ENCODE measurements at places on chromosomes 12 and 14.

DNA sequence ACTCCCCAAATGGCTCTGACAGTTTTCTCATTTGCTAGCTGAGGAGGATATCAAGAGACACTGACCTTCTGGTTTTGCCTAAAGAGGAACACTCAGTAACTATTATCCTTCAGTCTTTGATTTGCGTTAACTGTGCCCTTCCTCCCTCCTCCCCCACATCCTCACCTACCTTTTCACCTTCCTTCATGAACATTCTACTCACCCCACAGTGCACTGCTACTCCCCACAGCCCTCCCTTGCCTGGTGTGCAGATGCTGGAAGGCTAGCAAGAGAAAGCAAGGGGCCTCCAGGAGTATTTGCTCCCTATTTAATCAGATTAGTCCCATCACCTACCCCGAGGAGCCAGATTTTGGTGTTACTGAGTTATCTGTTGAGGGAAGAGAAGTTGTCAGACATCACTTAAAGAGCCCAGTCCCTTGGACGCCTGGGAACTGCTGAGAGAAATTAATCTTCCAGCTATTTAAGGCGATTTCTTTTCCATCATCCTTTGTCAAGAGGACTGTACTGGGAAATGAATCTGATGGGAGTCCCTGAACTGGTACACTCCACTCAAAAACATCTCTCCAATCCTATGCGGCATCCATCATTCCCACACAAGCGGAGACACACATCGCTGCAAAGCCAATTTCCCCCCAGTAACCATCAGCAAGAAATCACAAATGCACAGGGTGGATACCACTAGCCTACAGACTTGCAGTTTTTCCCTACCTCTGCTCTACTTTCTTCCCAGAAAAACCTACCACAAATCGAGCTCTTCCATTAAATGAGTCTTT lies 11.5 kb downstream of the PSMB5 start:
- no peak for DNase-seq

DNA sequence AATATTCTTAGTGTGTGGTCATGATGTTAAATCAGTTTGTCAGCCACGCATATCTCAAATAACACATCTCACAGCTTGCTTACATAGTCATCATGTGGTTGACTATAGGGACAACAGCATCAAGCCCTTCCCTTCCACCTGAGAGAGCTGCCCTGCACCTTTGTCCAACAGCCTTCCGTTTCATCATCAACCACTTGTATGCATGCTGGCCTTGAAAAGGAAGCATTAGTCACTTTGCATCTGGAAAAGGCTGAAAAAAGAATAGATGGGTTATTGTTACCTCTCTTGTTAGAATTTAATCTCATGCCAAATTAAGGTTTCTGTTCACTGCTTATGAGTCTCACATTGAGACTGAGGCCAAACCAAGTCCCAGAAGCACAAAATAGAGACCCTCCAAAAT lies 1586.5 kb upstream of the SEL1L start:
- no peak for DNase-seq

DNA sequence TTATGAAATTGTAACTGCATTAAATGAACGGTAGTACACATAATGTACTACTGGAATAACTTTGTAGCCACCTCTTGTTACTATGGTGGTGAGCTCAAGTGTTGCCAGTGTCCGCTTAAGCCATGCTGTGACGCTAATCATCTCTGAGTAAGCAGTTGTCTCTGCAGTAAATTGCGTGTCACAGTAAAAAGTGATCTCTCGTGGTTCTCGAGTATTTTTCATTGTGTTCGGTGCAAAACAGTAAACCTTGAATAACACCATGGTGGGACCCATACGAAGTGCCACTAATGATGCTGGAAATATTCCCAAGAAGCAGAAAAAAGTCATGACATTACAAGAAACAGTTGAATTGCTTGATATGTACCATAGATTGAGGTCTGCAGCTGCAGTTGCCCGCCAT lies 524.8 kb downstream of the SOX5 start:
- DNase-seq: no peak

DNA sequence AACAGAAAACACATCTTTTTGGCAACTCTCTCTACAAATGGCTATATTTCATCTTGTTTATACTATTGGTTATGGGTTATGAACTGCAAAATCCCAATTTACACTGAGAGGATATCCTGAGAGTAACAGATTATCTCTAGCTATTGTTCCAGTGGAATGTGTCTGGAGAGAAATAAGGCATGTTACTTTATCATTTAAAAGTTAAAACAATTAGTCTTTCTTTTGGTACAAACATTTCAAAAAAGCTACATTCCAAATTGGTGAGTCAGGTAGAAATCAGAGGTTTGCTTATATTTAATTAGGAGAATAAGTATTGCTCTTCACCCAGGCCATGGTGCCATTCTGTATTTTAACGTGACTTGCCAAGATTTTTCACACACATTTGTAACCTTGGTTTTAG lies 411.6 kb downstream of the CCER1 start:
- peak; percentile 56 for DNase-seq

DNA sequence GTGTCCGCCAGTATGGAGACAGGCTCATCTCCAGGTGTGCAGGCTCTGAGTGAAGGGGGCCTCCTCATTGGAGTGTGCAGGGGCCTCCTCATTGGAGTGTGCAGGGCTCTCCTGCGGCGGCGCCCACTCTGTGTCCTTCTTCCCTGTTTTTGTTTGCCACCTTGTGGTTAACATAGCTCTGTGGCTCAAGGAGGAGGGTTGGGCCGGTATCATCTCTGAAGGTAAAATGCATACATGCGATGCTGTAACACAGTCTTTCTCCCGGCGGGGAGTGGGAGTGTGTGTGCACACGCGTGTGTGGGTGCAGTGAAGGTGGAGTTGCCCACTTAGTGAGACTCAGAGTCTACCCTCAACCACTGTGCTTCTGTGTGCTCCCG lies 429.4 kb downstream of the ZFP36L1 start:
- no peak for DNase-seq

DNA sequence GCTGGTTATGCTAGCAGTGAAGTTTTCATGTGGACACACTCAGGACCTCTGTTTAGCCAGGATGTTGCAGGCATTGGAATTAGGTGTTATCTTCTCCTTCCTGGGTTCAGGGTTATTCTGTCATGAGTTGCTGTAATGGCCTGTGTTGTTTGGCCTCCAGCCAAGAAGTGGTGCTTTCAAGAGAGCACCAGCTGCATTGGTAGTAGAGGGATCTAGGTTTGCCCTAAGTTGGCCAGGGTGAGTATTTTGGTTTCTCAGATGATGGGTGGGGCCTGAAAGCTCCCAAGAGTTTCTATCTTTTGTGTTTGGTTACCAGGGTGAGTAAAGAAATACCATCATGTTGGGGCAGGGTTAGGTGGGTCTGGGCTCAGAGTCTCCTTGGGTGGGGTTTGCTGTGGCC lies 2.7 kb upstream of the GZMH start:
- DNase-seq: no peak

- DNase-seq: no peak
Measured at GRCh38 chr12:2208837-2209635, 156.2 kb downstream of the CACNA1C start.

GRCh38 chr12:20822925-20823324 lies 12.4 kb downstream of the SLCO1B3 start:
- no peak for DNase-seq

DNA sequence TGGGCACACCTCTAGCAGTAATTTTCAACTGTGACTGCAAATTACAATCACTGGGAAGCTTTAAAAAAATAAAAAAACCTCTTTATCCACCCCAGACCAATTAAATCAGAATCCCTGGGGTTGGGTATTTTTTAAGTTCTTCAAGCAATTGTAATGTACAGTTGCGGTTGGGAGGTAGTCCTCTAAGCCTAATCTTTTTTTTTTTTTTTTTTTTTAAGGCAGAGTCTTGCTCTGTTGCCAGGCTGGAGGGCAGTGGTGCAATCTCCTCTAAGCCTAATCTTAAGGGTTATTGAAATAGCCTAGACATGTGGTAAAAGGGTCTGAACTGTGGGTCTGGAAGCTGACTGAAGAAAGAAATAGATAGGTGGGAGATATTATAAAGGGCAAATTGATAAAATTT lies 230.5 kb downstream of the AKAP6 start:
- DNase-seq: peak; percentile 13

DNA sequence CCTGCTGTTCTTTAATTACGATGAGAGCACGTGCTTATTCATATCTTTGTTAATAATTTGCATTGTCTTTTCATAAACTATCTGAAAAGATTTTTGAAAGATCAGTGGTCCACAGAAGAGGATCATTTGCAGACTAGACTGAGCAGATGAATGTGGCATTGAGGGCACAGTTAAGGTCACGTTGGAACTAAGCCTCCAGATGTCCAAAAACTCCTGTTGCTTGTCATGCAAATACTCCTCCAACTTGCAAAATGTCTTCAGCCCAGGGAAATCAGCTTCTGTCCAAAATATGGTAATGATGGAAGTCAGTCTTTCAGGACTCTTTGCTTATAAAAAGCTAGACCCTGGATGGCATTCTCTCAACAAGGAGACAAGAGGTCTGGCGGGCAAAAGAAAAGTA lies 201.6 kb upstream of the TMEM260 start:
- no peak for DNase-seq

DNA sequence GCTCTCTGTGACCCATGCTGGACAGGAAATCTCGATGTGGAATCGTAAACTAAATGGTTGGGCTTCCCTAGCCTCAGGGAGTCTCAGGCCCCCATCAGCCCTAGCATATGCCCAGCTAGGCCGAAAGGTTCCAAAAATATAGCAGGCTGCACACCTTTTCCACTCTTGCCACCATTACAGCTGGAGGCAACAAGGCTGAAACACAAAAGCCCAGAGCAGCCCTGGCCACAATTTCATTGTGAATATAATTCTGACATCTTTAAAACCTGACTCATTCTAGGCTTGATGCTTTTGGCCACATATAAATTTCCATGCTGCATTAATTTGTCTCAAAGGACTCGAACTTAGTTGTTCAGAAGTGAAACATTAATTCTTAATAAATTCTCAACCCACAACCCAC lies 382.2 kb downstream of the GRIN2B start:
- no peak for DNase-seq

DNA sequence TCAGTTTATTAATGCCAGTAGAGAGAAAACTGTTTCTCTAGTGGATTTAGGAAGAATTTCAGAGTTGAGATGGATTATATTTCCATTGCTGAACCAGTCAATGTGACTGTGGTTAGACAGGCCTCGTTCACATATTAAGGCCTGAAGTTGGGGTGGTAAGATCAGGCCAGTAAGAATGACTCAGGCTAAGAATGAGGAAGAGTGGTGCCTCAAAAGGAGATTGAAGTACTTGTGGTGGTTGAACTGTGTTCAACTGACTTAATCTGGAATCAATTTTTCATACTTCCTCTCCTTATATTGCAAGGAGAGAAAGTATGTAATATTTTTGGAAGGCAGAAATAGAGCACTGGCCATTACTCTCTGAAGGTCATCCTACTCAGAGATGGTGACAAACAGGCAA lies 37.8 kb upstream of the ATF7IP start:
- DNase-seq: peak; percentile 54

DNA sequence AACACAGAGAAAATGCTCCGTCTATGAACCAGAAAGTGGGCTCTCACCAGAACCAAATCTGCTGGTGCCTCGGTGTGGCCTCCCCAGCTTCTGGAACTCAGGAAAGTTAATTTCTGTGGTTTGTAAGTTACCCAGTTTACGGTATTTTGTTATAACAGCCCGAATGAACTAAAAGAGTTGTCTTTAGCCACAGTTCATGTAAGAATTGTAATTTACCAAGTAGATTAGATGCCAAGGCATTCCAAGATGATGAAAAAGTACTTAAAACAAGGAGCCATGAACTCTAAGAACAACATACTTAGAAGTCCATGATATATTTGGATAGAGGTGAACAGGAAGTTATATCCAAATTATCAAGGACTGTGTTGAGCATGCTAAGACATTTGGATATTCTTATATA lies 259.9 kb upstream of the GARIN6 start:
- no peak for DNase-seq

DNA sequence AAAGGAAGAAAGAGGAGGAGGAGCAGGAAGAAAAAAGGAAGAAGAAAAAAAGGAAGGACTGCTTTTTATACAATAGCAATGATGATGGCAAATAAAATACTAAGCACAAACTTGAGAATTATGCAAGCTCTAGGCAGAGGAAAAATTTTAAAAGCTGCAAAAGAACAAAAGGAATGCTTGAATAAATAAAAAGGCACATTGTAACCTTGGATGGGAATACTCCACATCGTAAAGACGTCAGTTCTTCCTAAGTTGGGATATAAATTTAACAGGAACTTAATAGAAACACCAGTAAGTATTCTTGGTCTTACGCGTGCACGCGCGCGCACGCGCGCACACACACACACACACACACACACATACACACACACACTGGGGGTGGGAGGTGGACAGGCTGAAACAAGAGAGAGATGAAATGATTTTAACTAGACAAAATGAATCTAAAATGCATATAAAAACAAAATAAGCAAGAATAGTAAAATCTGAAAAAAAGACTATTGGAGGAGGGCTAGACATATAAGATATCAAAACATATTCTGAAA lies 43.0 kb downstream of the SERPINA3 start:
- DNase-seq: no peak

GRCh38 chr12:464484-465267 lies 4.9 kb downstream of the B4GALNT3 start:
- no peak for DNase-seq

- DNase-seq: no peak
Measured at GRCh38 chr14:83664389-83664788, 1865.6 kb upstream of the FLRT2 start.

DNA sequence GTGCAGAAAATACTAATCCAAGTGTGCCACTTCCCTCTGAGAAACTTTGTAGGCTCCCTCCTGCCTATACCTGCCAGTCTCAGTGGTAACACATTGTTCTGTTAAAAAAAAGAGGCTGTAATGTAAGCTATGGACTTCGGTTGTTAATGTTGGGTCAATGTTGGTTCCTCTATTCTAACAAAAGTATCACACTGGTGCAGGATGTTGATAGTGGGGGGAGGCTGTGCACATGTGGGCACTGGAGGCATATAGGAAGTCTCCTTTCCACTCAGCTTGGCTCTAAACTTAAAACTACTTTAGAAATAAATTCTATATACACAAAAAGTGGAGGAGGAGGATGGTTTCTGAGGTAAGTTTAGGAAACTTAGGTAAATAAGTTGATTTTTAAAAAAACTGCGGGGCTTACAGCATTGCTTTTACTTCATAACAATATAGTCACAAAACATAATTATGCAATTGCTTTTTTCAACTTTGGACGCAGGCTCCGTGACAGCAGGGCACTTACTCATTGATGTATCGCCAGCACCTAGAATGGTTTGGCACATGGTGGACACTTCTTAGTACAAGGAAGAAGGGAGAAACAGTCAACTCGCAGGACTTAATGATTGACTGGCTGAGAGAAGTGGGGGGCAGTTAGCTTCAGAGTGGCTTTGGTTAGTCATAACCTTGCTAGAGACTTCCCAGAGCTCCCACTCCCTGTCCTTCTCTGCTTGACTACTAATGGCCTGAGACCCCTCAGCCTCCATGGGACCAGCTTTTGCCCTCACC lies 7.9 kb upstream of the NYNRIN start:
- no peak for DNase-seq

- DNase-seq: no peak
Measured at GRCh38 chr14:72499746-72500145, 394.2 kb downstream of the DPF3 start.

All from M059J (cell line).